ENCODE measurements at places on chromosomes 4 and X.

DNA sequence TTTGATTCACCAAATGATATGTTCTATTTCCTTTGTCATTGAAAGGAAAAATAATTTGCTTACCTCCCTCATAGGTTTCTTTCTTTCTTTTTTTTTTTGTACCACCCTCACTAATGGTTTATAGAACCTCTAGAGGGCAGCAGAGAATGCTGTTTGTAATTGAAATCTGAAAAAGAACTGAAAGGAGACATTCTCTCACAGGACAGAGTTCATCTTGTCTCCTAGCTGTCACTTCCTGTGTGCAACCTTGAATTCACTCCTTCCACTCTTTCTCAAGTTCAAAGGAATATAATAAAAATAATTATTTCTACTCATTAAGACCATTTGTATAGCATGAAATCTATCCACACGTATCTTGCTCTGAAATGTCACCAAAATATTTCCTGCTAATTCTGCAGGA is 51.0 kb downstream of the GUCY1B1 start:
- no peak for DNase-seq

- no peak for DNase-seq
These were observed 46.4 kb upstream of the GPM6B start for GRCh38 chrX:13863324-13863723.

DNA sequence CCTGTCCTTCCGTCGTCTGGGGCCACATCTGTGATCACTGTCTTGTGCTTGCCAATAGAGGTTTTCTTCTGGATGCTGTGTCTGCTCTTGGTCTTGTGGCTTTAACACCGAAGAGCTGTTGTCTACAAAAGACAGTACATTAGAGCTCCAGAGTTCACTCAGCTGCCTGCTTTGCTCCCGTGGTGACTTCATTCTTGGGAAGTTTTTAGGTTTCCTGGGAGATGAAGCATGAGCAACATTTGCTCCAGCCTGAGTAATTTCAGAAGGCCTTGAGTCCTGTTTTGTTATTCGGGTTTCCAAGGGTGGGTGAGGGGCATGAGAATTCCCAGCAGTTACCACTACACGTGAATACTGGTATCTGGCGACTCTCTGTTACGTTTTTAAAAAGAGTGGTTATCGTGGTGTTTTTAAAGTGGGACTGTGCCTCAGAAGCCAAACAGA is 189.2 kb downstream of the SHROOM3 start:
- no peak for DNase-seq

GRCh38 chr4:61320154-61320553 is 120.0 kb downstream of the ADGRL3 start:
- DNase-seq, result no peak

DNA sequence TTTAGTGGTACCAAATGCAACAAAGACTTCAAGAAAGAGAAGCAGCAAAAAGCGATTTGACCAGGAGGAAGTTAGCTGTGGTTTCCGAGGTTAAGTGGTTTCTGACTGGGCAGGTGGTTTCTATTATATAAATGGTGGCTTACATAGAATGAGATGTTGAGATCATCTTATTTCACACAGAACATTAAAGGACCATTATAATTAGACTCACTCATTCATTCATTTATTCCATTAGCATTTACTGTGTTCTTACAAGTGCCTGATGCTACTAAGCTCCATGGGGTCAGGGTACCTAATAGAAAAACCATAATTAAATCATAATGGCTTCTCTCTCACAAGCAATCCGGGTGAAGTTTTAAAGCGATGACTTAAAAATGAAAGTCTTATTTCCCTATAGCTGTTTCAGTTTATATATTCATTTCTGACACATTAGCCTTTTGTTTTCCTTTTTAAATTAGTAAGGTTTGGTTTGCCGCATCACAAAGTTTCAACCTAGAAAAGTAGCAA is 10.6 kb downstream of the TSPAN6 start:
- DNase-seq, result no peak

DNA sequence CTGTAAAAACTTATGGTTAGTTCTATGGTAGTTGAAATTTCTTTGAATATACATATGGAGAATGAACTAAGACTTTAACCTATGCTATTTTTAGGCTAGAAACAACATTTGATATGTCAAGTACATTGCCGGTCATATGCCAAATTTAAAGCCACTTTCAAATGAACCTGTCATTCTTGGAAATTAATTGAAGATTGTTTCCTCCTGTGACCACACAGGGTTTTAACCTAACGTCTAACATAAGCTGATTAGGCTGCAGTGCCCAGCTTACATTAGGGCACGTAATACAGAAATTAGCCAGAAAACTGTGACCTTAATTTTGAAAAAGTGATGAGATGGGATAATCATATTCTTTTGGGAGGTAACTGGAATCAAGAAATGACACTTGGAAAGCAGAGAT is 645.9 kb downstream of the FSTL5 start:
- DNase-seq, result no peak

DNA sequence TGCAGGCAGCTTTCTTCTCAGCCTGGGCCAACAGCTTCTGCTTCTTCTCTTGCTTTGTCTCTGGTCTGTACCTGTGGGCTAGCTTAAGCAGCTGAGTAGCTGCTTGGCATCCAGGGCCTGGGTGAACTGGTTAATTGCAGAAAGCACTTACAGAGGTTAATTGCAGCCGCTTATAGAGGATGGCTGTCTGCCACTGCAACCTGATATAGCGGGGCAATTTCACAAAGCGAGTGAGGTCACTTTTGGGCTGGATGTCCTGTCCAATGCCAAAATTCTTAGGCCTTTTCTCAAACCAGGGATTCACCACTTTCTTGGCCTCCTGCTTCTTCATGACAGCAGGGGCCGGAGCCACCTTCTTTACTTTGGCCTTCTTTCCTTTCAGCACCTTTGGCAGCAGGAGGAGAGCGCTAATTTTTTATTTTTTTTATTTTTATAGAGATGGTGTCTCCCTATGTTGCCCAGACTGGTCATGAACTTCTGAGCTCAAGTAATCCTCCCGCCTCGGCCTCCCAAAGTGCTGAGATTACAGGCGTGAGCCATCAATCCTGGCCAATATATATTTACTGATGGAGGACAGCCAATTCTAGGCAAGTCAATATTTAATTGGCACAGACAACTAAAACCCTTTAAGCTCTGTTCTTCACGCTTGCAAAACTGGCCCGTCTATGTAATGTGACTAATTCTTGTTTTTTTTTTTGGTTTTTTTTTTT is 61.0 kb downstream of the ENOPH1 start:
- DNase-seq, result no peak

DNA sequence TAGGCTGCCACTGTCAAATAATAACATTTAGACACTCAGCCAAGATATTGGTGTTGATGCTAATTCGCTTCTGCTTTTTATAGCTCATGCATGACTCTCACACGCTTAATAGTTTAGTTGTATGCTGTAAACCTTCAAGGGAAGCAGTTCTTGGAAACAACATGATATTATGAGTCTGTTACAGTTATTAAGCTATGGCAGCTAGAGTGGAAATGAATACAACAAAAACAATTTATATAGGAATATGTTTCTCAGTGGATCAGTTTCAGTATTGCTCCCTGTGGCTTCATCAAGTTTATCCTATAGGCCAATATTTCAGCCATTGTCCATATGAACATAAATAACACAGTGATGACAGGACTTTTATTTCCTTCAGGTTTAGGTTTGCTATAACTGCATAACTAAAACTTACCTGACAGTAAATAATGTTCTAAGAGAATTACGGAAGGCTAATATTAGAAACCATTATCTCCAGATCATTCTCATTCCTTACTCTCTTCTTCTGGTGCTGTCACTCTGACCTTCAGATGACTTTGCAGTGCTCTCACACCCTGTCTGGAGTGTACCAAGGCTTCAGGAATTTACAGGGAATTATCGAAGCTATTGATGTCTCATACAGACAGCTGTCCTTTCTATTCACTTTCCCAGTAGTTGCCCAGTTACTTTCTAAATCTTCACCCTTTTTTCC is 555.0 kb downstream of the ANKRD50 start:
- no peak for DNase-seq

GRCh38 chr4:189832528-189832927 is 108.1 kb upstream of the FRG1 start:
- DNase-seq, result no peak

DNA sequence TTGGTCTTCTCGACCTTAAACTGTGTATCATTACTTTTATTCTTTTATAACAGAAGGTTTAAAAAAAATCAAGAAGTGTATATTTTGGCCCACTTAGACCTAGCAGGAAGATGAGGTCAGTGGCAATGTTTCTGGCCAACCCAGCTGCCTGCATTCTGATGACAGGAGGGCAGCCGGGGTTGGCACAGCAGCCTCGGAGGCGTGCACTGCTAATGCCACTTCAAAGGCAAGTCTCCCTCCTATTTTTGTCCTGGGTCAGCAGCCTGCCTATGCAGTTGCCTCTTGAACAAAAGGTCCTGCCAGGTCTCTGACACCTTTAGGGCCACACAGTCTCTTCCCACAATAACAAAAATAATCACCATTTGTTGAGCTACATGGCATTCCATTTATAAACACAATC is 89.4 kb upstream of the MYOZ2 start:
- DNase-seq, result no peak

DNA sequence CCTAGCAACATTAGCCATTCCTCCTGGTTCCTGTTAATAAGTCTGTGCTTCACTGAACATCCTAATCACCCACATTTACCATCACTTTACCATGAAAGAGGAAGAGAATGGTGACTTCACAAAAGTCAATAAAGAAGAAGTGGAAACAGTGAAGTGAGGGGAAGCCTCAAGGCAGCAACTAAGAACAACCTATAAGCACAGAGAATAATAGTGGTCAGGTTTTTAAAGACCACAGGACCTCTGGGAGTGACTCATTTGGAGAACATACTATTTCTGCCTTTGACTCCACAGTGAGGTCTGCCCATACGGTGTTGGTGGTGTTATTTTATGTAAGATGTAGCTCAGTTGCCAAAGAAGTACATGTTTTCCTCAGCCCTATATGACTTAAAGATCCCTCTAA is 86.0 kb upstream of the TET2 start:
- DNase-seq, result no peak

DNA sequence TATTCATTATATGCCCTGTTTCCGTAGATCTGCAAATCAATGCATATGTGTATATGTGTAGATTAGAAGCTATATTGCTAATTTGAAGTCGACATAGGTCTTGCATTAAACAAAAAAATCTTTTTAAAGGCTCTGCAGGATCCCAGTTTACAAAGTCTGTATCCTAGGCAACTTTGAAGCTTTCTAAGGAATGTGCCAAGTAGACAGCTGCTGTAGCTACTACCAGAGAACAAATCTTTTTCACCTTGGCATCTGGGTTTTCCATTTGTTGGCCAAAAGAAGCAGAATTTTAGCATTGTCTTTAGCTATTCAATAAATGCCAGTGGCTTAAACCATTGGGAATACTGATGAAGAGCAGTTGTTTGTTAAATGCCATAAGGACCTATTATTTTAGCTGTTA is 88.0 kb downstream of the NAA11 start:
- DNase-seq, result no peak

GRCh38 chr4:95798003-95798402 is 41.9 kb upstream of the PDHA2 start:
- no peak for DNase-seq

GRCh38 chr4:142473218-142473959 is 372.7 kb downstream of the INPP4B start:
- no peak for DNase-seq

DNA sequence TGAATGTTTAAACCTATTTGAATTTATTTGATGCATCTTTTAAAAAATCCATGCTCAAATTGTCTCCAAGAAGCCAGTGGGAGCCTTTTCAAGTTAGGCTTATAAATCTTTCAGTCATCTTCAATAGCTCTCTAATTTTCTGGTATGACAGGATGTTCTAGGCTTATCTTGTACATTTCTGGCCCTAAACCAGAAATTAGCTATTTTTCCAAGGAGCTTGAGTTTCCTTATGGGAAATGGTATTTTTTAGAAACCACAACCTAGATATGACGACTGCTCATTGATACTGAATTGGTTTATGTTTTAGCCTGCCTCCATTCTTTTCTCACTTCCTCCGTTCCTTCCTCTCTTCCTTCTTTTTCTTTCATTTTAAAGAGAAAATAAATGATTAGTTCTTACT is 172.3 kb downstream of the SPRY1 start:
- no peak for DNase-seq

DNA sequence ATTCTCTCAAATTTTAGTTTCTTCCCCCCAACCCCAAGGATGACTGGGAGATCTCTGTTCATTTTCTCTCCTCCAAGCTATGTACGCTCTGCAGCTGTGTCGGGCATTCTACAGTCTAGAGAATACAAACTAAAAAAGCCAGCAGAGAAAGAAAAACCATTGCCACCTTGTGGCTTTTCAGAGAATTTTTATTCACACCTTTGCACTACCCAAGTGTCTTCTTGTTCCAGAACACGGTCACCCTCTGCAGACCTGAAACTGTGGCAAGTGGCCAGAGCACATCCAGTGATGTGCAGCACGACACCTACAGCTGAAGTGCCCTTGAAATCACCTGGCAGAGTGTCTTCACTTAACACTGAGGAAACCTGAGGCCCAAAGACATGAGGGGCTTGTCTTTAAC is 68.6 kb downstream of the CHST7 start:
- DNase-seq, result no peak

DNA sequence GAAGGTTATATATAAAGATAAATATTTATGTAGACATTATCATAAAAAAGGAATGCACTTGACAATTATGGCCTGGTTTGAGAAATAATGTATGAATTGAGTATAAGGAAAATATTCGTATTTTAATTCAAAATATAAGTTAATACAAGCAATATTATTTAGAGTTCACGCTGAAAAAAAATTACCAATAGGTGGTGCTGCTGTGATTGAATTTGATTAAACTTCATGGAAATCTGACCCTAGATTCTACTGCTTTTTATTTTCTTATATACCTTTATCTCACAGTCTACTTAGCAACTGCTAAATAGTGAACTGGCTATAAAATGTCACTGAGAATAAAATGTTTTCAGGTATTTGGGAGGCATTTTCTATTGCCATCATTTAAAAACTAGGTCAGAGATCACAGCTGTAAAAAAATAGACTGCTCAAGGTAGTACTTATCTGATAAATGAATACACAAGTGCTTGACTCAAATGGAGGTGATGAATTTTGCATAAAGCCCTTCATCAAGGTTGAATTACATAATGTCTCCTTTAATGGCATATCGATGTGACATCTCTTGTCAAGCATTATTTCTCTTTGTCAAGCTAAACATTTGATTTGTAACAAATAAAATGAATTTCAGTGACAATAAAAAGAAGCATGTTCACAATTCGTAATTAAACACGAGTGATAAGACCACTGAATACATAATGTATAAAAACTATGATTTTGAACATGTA is 1638.8 kb upstream of the PCDH7 start:
- DNase-seq, result no peak

DNA sequence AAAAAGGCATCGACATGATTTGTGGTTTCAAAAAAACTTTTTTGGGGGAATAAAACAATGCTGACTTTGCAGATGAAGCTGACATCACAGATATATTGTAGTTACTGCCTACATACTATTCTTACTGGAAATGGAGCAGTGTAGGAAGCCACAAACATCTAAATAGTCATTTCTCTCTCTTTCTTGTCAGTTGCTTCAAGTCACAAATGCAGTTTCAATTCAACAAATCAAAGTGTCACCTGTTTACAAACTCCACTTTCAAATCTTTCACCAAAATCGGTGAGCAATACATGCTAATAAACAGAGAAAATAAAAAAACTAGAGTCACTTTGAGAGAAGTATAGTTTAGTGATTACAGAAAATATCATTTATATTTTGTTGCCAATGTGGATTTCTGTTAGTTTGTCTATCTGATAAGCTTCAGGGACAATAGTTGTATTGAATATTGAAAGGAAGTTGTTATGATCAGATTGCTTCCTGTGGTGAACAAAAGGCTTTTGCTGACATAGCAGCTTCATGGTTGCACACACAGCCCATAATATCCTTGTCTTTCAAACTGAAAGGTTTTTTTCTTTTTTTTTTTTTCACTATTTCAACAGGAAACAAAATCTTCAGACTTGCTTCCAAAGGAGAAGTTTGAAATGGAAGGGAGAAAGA is 49.7 kb upstream of the PTPN13 start:
- no peak for DNase-seq
